ENCODE measurements at places on chromosomes 16 and 17.

DNA sequence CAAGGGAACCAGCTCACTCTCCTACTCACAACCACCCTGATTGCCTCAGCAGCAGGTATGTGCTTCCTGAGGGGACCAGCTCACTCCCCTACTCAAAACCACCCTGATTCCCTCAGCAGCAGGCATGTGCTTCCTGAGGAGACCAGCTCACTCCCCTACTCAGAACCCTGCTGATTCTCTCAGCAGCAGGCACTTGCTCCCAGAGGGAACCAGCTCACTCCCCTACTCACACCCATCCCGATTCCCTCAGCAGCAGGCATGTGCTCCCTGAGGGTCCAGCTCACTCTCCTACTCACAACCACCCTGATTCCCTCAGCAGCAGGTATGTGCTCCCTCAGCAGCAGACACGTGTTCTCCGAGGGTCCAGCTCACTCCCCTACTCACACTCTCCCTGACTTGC, 26.1 kb upstream of the COG7 start:
- no peak for DNase-seq

DNA sequence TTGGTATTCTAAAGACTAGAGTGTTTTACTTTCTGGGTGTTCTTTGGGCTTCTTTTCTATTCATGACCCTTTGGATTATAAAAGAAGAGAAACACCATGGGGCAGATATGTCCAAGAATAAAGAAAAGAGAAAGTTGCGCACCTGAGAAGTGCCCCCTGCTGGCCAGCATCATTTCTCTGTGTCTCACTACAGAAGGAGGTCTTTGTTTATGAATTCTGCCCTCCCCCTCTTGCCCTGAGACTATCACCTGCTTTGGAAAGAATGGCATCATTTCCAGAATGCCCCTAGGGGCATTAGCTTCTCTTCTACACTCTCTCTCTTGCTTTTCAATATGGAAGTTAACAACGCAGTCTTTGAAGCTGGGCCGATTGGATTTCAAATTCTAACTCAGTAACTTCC, 45.0 kb downstream of the CDH13 start:
- DNase-seq, result peak; percentile 42

DNA sequence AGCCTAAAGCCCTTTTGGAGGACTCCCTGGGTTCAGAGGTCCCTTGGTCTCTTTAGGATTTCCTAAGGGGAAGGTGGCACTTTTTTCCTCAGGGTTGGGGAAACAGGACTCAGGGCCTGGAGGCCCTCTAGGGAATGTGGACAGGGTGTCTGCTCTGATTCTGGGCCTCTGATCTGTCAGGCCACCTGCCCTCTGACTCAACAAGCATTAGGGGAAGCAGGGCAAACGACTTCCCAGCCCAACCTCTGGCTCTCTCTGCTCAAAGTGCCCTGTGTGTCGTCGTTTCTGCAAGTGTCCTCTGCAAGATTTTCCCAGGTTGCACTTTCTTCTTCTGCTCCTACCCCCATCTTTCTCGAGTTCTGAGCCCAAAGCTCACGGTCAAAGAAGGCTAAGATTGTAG, 6.6 kb upstream of the IGFBP4 start:
- DNase-seq, result no peak

GRCh38 chr16:6377956-6378355, 954.7 kb upstream of the RBFOX1 start:
- DNase-seq, result no peak

DNA sequence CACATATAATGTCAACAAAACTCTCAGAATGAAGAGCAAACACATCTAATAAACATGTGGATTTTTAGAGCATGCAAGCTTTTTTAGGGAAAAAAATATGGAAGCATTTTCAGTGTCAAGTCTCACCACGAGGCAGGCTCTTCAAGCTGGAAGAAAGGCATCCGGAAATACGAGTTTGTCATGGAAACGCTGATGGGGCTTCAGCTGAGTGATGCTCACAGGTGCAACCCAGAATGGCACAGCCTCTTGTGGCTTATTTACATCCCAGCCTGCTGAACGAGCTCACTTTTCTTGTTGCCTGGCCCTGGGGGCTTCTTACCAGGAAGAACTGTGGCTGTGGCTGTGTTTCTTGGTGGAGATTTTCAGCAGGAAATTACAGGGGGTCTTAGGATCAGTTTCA, 24.1 kb upstream of the DYNLL2 start:
- no peak for DNase-seq

DNA sequence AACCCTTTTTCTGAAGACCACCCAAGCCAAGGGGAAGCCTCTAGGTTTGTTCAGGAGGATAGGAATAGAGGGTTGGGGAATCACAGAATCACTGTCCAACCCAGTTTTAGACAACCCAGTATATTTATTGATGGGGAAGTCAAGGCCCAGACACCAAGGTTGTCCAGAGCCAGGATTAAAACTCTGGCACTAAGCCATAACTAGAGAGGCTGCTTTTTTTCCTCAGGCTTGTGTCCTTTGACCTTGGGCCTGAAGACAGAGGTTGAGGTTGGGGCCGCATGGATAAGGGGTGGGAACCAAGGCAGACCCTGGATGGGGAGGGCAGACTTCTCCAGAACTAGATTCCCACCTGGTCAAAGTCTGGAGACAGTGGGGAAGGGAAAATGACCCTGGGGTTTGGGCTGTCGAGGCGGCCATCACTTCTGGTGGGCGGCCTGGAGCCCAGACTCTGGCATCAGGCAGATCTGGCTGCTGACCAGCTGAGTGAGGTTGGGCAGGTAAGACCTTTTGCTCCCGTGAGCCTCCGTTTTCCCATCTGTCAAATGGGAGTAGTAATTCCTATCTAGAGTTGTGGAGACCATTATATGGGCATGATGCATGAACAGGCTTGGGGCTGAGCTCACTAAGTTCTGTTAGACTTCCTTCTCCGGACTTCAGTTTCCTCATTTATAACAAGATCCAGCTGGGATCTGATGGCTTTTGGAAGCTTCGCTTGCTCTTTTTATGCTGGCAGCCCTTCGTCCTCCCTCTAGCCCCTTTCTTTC, 17.9 kb downstream of the IGFBP4 start:
- DNase-seq, result no peak

DNA sequence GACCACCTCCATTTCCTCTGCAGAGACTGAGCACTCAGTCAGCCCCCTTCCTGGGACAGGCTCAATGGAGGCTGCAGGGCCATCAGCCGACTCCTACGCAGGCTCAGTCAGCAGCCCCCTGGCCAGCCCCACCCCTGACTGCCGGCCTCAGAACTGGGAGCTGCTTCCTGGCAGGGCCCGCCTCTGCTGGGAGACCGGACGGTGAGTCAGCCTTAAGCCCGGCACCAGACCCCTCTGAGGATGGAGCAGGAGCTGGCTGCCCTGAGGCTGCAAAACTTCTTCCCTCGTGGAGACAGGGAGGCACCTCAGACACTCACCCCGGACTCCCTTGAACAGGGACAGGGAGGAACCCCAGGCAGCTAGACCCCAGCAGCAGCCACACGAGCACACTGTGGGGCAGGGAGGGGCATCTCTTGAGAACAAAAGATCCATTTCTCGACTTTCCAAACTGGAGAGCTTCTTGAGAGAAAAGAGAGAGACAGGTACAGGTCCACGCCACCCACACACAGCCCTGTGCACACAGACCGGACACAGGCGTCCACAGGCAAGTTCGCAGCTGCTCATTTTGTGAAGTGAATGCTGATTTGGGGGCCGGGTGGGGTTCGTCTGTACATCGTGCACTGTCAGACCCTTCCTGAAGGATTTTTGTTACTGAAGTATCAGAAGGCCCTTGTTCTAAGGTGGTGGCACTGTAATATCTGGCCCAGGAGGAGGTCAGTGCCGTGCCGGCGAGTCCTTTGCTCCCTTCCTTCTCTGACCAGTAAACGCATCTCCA, 1.3 kb upstream of the TUBB3 start:
- peak; percentile 9 for DNase-seq

GRCh38 chr16:89923640-89924296, 626 bp downstream of the TUBB3 start:
- DNase-seq, result no peak

- DNase-seq, result no peak
Measured at GRCh38 chr17:52201767-52202519, 43.4 kb upstream of the CA10 start.

DNA sequence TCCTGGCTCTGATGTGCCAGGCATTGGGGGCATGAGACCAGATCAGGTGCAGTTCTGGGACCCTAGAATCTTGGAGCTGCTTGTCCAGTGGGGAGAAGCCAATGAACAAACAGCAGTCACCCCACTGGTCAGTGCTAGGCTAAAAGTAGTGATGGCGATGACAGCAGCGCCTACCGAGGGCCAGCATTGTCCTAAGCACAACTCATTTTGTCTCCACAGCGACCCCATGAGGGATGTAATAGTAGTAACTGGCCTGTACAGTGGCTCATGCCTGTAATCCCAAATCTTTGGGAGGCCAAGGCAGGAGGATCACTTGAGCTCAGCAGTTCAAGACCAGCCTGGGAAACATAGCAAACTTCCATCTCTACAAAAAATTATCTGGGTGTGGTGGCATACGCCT, 6.2 kb downstream of the SMCR8 start:
- no peak for DNase-seq

DNA sequence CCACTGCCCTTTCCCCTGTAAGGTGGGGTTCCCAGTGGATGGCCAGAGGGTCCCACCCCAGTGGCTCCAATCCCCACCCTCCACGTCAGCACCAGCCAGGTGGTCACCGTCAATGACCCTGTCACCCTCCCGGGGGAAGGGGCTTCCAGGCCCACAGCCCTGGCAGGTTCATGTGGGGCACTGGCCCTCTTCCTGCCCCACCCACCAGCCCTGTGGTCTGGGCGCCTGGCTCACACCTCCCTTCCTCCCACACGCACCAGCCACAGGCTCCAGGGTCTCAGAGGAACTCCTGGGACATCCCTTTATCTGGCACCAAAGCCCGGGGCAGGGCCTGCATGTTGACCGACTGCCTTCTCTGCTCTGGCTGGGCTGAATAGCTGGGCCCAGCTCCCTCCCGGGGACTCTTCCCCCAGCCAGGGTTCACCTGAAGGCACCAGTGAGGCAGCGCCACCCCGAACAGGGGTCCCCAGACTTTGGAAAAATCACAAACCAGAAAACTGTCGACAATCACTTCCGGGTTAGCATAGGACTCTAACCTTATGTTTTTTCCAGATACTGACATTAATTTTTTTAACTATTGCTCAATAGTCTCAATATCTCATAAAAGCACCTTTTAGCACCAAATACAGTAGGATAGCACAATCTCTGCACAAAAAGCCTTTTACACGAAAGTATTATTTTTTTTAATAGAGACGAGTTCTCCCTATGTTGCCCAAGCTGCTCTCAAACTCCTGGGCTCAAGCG, 21.9 kb upstream of the ZC3H18 start:
- DNase-seq, result no peak

- DNase-seq, result no peak
Measured at GRCh38 chr17:58632324-58633314, 59.2 kb downstream of the TEX14 start.

- no peak for DNase-seq
Measured at GRCh38 chr16:85067426-85067825, 39.8 kb downstream of the KIAA0513 start.

DNA sequence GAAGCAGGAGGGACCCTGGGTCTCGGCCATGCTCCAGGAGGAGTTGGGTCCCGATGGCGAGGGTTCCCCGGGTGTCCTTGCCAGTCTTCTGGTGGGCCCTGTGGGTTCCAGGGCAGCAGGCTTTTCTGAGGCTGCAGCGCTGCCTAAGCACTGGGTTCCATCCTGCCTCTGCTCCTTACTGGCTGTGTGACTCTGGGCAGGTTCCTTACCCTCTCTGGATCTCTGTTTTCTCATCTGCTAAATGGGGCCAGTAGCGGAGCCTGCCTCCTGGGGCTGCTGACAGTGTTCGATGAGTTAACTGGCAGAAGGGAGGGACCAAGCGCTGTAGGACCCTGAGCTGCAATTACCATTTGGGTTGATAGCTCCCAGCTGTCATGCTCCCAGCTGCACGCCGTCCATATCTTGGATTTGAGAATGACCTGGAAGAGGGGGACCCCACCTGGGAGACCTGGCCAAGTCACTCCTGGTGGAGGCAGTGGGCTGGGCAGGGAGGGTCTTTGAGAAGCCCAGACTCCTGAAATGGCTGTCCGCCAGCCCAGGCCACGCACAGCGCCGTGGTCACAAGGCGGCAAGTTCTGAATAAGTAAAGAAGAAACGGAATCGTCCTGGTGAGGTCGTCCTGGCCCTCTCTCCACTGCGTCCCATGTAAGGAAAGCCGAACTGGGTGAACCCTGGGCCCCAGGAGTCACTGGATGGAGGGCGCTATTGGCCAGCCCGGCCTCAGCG, 47.2 kb upstream of the GSE1 start:
- DNase-seq, result no peak

DNA sequence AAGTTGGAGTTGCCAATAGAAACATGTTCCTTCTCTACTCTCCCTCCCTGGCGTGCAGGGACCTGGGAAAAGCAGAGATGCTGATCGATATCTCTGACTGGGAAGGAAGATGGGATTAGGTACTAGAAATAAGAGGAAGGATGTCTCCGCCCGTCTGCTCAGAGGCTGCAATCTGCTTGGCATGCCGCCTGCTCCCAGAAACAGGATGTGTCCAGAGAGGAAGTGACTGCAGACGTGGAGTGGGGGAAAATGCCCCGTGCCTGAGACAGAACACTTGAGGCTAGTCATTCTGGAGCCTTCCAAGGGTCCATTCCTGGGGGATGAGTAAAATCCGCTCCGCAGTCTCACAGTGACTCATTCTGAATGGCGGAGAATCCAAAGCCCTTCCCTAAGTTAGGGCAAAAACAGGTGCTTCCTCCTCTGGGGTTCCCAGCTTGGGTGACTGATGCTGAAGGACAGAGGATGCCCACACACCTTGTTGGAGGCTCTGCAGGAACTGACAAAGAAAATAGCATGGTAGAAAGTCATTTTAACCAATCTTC, 45.0 kb upstream of the SMURF2 start:
- no peak for DNase-seq

GRCh38 chr16:67928561-67929364, 2.9 kb downstream of the CTRL start:
- peak; percentile 79 for DNase-seq

DNA sequence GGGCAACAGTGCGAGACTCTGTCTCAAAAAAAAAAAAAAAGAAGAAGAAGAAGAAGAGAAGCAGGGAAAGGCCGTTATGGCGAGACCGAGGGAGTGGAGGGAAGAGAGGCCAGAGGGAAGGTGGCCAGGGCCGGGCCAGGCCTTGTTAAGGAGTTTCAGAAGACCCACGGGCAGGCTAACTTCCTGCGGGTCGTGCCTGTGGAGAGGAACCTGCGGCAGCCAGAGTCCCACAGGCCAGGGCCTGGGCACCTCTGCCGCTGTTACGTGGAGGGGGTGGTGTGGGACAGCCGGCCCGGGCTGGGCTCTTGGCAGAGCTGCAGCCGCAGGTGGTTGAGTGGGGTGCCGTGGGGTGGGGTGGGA, 5.4 kb downstream of the WDR81 start:
- no peak for DNase-seq

- no peak for DNase-seq
Measured at GRCh38 chr17:41695134-41695661, 6.5 kb downstream of the EIF1 start.

- DNase-seq, result peak; percentile 52
Measured at GRCh38 chr17:30323895-30324319, 9.9 kb downstream of the TMIGD1 start.

- DNase-seq, result no peak
Measured at GRCh38 chr17:77746393-77746792, 212.1 kb upstream of the TNRC6C start.
